ENCODE measurements at places on chromosomes 1 and 21.
A peak's percentile ranks its signal among the peaks of the same experiment; 100 is the strongest.

DNA sequence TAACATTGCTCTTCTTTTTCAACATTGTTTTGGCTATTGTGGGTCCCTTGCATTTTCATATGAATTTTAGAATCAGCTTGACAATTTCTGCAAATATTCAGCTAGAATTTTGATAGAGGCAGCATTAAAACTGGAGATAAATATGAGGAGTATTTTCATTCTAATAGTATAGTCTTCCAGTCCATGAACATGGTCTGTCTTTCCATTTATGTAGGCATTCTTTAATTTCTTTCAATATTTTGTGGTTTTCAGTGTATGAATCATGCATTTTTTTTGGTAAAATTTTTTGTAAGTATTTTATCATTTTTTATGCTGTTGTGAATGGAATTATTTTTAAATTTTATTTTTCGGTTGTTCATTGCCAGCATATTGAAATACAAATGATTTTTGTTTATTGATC lies 97.2 kb downstream of the DNAH14 start:
- DNase-seq = no peak

GRCh38 chr1:234735476-234735875 lies 125.5 kb upstream of the IRF2BP2 start:
- DNase-seq = no peak

- DNase-seq = no peak
Measured at GRCh38 chr1:45566722-45567121, 16.1 kb downstream of the AKR1A1 start.

GRCh38 chr1:67840449-67840848 lies 7.2 kb upstream of the GNG12 start:
- no peak for DNase-seq

DNA sequence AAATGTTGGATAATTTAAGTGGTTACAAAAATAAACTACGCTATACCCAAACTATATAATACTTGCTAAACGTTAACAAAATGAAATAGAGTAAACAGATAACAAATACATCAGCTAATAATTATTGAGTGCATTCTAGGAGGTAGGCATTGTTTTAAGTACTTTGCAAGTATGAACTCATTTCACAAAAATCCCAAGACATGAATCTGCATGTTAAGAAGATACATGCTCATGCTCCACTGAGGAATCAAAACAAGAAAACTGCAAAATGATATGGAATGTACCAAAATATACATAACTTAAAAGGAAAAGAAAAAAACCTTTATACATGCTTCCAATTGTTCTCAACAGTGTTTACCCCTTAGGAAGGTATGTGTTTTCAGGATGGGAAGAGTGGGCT lies 2.5 kb downstream of the FRRS1 start:
- DNase-seq = no peak

DNA sequence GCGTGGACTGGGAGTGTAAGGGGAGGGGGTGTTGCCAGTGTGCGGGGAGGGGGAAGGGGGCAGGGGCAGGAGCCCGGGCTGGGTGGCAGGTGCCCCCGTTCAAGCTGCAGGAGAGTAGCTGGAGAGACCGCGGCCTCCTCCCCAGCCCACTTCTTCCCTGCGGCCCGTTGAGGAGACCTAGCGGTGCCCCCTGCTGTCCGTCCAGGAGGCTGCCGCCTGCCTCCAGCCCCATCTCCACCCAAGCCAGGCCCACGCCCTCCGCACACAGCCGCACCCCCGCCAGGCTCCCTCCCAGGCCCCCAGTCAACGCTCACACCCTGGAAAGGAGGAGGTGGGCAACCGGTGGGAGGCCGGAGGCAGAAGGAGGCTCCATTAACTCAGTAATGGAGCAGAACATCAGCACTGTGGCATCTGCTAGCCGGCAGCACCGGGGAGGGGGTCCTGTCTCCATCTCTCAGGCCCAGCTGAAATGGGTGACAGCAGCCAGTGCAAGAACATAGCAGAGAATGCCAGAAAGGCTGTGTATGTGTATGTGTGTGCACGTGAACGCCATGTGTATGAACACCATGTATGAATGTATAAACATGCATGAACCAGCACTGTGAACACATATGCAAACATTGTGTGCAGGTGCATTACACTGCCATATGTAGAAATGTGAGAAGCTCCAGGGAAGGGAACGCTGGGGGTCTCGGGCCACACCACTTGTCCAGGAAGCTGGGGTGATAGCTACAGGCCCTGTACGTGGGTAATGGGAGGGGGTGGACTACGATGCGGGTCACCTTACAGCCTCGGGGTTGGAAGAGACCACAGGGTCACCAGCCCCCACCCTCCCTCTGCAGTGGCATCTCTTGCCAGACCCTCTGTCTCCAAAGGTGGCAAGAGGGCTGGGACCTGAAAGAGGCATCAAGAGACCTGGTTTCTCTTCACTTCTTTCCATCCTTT lies 84.6 kb downstream of the SYT2 start:
- peak; percentile 80 for DNase-seq

- no peak for DNase-seq
Measured at GRCh38 chr1:189607477-189608096, 870.1 kb downstream of the BRINP3 start.

DNA sequence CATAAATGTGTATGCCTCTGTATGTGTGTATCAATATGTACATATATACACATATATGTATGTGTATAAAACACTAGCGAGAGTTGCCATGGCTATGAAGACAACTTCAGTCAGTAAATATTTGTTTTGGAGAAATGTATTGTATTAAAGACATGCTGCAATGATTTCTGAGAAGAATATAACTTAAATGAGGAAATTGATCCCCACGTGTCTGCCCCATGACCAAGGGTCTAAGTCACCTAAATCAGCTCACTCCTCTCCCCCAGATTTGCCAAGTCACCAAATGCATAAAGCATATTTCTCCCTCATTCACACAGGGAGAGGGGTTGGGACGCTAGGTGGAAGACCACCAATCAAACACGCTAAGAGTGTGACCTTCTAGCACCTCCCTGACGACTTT lies 58.3 kb upstream of the LYST start:
- no peak for DNase-seq

GRCh38 chr1:78650114-78650660 lies 556 bp downstream of the IFI44 start:
- DNase-seq = no peak

DNA sequence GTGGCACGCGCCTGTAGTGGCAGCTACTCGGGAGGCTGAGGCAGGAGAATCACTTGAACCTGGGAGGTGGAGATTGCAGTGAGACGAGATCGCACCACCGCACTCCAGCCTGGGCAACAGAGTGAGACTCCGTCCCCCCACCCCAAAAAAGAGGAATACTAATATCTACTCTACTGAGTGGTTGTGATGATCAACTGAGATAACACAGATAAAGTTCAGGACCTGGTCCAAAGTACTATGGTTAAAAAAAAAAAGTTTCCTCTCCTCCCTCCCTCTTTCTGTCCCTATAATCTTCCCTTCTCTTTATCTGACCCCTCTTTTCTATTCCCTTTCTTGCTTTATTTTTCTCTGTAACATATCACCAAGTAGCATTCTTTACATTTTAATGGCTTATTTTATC lies 4.0 kb upstream of the RORC start:
- no peak for DNase-seq

- DNase-seq = no peak
Measured at GRCh38 chr21:43956670-43957035, 55.5 kb upstream of the TRAPPC10 start.

DNA sequence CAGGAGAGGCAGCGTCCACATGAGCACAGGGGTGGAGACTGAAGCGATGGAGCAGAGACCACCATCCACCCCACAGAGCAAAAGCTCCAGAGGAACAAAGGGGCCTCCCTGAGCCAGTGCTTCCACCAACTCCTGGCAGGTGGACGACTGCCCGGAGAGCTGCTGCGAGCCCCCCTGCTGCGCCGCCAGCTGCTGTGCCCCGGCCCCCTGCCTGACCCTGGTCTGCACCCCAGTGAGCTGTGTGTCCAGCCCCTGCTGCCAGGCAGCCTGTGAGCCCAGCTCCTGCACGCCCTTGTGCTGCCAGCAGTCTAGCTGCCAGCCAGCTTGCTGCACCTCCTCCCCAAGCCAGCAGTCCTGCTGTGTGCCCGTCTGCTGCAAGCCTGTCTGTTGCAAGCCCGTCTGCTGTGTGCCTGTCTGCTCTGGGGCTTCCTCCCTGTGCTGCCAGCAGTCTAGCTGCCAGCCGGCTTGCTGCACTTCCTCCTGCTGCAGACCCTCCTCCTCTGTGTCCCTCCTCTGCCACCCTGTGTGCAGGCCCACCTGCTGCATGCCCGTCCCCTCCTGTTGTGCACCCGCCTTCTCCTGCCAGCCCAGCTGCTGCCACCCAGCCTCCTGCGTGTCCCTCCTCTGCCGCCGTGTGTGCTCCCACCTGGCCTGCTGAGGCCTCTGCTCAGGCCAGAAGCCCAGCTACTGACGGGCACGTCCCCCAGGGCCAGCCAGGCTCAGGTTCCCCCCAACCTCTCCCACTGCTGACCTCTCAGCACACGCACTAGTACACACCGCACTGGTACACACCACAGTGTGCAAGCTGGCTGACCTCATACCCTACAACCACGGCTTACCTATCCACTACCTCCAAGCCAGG lies 5.4 kb downstream of the KRTAP10-12 start:
- no peak for DNase-seq

DNA sequence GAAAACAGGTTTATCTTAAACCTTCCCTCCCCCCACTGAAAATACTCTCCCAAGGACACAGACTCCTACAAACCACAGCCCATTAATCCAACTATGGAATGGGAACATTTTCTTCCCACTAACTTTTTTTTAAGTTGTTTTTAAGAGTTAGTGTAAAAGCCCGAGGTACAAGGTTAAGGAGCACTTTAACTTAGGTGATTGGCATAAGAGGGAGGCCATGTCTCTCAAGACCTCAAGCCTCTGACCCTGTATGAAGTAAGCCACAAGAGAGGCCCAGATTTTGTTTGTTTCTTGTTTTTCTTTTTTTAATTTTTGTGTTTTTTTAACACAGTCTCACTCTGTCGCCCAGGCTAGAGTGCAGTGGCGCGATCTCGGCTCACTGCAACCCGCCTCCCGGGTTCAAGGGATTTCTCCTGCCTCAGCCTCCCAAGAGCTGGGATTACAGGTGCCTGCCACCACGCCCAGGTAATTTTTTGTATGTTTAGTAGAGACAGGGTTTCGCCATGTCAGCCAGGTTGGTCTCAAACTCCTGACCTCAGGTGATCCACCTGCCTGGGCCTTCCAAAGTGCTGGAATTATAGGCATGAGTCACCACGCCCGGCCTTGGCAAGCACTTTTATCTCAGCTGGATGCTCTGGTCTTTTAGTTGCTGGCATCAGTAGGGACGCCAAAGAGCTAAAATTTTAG lies 14.4 kb downstream of the ARMH1 start:
- no peak for DNase-seq

DNA sequence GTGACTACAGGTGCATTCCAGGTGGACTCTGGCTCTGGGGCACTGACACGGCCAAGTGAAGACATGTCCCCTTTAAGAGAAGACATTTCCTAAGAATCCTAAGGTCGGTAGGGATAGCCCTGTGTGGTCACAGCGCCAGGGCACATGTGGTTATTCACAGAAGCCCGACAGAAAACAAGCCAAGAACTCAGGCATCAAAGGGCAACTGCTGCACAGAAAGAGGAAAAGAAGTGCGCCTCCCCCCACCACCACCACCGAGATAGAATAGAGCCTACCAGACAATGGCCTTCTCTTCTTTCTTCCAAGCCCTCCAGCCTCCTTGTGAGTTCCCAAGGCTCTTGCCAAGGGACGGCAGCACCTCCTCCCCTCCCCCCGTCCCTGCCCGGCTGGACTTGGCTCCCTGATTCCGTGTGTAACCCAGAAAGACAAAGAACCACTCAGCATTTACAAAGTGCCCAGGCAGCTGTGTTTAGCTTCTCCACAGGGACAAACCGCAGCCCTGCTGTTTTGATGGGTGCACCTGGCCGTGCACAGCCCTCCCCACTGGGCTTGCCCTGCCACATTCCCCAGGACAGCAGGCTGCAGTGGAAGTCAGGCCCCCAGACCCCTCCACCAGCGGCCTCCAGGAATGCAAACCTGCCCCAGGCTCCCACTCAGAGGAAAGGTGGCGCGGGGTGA lies 30.2 kb downstream of the TMPRSS2 start:
- DNase-seq = no peak

DNA sequence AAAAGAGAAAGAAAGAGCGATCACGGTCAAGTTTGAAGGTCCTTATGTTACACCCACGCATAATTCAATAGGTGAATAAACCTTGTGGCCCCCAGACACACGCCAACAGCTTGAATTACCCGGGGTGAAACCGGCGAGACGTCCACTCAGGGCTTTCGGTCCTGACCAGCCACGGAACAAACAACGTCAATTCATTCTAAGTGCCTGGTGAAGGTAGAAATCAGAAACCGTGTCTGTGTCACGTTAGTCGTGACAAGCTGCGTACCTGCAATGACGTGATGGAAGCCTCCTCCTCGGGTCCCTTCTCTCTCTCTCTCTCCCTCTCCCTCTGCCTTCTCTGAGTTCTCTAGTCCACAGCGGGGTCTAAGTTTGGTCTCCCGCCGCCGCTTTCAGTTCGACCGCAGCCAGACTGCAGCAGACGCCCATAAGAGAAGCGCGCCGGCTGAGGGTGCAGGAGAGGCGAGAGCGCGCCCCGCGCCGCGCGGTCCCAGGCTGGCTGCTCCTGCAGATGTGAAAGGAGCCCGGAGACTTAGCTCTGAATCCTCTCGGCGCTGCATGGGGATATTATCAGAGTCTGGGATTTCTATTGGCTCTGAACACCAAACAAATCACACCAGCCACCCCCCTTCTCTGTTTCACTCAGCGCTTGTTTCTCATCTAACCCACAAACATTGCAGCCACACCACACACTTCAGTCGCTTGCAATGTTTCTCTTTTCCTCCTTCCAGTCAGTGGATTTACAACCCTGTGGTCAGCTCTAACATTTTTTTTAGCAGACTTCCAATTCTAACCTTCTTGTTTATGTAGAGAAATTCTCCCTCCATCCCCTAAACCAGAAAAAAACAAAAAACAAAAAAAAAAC lies at the start of gene GREM2:
Gene GREM2 (minus strand): TSS at position 537 of the 862 bp plus-strand sequence. CDS start 118,680 bp downstream, outside the sequence.
- DNase-seq = peak; percentile 73

GRCh38 chr21:33949516-33950430 lies 34.2 kb upstream of the ATP5PO start:
- DNase-seq = no peak

- no peak for DNase-seq
Measured at GRCh38 chr1:89125913-89126580, at the start of gene GBP2. Gene GBP2 (minus strand): TSS chr1:89126114. CDS start chr1:89121966, 4,148 bp downstream.

- no peak for DNase-seq
Measured at GRCh38 chr1:22741118-22741517, 30.5 kb downstream of the EPHB2 start.

GRCh38 chr21:23633447-23633940 lies 1973.8 kb downstream of the MRPL39 start:
- no peak for DNase-seq

DNA sequence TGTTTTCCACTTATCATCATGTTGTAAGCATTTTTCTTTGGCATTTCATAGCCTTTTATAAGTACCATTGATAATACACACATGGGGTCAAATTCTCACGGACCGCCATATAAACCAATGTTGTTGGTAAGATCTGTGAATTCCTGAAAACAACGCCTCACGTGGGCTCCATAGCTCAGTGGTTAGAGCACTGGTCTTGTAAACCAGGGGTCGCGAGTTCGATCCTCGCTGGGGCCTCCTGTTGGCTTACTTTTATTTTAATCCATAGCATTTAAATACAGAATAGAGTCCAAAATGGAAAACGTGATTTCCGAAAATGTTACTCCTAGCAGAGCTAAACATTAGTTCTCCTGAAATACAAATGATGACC lies 83.1 kb downstream of the HHIPL2 start:
- peak; percentile 59 for DNase-seq

GRCh38 chr1:116226017-116226416 lies 114.8 kb downstream of the MAB21L3 start:
- DNase-seq = no peak

- no peak for DNase-seq
Measured at GRCh38 chr21:45709173-45709572, 65.6 kb downstream of the PCBP3 start.
